SK-MEL-5 (cell line): ENCODE measurements at places on chromosomes 6 and 20.

GRCh38 chr6:47587493-47587892, 109.9 kb downstream of the CD2AP start:
- no peak for DNase-seq

- no peak for DNase-seq
Measured at GRCh38 chr6:46676604-46677313, 10.9 kb upstream of the TDRD6 start.

DNA sequence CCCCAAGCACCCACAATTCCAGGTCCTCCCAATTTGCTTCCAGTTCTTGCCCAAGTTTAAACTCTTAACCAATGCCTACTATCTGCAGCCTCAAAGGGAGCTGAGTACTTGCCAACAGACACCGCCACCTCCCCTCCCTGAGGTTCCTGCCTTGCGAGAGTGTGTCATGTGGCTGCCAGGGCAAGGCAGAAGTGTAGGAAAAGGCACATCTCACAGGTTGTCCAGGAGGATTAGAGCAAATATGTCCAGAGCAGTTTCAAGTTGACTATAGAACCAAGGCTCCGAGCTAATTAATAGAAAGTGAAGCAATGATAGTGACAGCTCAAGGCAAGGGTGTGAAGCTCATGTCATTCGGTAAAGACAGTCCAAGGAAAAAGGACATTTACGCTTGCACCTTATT, 127.8 kb downstream of the ATXN1 start:
- DNase-seq: peak; percentile 34

DNA sequence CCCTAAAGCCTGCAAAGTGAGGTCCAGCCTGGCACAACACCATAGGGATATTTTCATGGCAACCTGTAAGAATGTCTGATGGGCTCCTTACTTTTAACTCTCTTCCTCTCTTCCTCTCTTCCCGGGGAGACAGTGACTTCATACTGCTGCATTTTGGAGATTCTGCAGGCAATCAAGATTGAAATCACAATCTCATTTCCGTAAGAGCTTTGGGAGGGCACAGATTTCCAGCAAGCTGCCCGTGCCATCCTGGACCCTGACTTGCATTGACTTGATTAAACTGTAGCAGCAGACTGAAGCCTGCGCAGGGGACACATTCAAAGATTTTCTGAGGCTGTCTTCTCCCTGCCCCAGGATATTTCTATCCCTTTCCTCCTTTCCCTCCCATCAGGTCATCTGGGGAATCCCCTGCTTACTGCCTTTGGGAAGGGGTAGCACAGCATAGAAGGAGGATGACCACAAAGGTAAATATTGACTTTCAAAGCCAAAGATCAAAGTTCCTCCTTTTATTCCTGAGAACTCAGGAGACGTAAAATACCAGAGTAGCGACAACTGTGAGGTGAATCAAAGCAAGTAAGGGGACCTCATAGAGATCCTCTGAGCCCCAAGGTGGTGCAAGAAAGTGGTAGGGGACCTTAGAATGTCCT, 504.0 kb upstream of the ARID1B start:
- DNase-seq: no peak

GRCh38 chr6:52512199-52512598, 64.7 kb downstream of the TRAM2 start:
- no peak for DNase-seq

GRCh38 chr6:157528931-157529653, 148.1 kb downstream of the ZDHHC14 start:
- peak; percentile 75 for DNase-seq

DNA sequence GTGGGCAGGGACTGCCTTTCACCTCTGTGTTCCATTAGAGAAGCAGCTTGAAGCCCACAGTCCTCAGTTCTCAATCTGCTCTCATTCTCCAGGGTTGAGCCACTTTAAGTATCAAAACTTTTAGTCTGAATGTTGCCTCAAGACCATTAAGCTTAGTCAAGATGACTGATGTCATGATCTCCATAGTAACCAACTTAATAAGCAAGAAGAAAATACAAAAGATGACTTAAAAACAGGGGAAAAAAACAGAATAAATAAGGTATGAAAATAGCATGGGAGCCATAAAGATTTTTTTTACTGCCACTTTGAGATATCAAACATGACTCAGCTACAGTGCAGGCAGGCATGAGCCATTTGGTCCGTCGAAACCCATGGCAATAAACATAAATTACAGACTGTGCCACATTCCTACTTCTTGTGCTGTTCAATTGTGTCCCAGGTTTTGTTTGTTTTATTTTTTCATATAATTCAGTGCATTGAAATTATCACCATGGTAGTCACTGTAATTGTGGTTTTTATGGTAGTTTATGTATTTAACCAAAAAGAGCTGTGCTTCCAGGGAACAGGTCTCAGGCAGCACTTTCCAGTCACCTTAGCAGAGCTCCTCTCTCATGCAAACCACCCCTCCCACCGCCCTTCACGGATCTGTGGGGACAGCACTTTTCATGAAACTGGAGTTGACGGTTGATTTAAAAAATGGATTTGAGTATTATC, 156.5 kb upstream of the INSM1 start:
- no peak for DNase-seq

- no peak for DNase-seq
Measured at GRCh38 chr6:79632580-79632979, 1.5 kb downstream of the SH3BGRL2 start.

DNA sequence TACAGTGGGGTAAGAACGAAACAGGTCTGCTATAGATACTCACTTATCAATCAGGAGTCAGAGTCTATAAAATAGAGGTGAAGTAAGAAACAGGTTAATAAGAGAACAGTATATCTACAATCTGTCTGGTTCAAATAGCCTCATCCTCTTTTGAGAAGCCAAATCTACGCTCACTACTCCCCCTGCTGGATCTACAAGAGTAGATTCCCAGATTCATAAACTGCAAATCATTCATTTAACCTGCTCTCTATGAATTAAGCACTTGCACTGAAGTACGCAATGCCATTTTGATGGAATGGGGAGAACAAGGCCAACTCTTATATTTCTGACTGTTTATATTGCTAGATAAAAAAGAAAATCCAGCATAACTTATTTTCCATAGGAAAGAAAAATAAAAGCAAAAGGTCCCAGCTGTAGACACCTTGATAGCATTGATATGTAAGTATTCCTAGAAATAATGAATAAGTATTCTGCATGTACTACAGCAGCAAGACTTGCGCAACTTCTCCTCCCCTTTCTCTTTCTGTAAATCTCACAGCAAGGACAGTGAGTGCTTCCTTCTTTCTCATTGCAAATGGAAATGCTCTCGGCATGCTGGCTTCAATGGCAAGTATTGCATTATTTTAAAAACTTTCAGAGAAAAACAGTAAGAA, 92.3 kb downstream of the RFX6 start:
- peak; percentile 68 for DNase-seq

GRCh38 chr6:147274012-147274411, 69.8 kb downstream of the STXBP5 start:
- DNase-seq: no peak

GRCh38 chr20:63035603-63036185, 28.9 kb upstream of the BHLHE23 start:
- DNase-seq: no peak

DNA sequence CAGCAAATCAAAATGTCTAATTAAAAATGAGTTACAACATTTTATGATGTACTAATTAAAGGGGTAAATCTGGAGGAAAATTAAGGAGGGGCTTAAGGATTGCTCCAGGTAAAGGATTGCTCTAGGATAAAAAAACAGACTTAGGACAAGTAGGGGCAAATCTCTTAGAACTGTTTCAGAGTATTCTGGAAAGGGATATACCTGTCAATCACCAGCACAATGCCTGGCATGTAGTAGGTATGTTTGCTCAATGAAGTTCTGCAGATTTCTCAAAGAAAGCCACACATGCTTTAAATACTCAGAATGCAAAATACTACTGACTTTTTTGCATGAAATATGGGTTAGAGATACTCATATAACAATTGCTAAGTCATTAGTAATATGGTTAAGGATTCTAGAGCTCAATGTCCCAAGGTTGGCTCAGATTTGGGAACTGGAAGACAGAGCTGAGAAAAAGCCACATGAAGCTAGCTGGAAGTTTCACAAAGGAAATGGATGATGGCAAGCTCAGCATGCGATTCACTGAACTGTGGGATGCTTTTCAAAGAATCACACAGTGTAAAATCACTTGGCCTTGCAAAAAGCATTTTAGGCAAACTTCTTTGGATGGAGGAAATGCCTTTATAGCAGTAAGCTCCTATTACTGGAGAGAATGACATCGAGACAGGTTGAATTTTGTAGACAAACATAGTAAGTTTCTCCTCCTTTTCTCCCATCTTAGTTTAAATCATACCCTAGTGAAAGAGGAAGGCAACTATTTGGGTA, 72.8 kb downstream of the MAP3K5 start:
- DNase-seq: no peak

GRCh38 chr6:134920422-134920821, 29.5 kb downstream of the ALDH8A1 start:
- DNase-seq: no peak

DNA sequence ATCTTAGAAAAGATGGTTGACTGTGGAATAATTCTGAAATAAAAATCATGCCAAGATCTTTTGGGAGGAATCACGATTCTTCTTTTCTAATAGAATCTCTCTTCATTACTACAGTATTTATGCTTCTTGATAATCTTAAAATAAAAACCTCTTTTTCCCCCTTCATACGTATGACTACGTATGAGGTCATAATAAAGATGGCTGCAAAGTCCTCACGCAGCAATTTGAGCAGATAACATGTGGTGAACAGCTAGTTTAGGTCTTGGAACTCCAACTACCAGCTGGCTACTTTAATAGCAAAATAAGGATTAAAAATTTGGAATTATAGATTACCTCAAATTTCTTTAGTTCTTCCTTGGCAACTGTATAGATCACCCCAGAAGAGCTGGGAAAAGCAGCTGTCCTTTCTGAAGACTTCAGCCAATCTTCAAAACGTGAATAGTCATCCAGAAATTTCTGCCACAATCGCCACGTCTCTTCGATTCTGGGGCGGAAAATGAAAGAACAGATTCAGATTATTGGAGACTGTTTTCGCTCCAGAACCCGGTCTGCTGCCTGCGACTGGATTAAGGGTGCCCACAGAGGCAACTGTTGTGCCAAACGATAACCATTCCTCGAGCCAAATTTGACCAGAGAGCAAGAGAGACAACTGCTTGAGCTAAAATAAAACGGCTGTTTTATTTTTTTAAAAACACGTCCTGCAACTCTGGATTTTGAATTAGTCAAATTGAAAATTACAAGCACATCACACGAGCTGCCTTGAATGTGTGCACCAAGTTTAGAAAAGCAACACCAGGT, 347.3 kb downstream of the ESR1 start:
- DNase-seq: no peak

- no peak for DNase-seq
Measured at GRCh38 chr6:31799781-31800180, 4.2 kb upstream of the VARS1 start.

GRCh38 chr20:50284811-50285375, 94.3 kb downstream of the CEBPB start:
- no peak for DNase-seq

DNA sequence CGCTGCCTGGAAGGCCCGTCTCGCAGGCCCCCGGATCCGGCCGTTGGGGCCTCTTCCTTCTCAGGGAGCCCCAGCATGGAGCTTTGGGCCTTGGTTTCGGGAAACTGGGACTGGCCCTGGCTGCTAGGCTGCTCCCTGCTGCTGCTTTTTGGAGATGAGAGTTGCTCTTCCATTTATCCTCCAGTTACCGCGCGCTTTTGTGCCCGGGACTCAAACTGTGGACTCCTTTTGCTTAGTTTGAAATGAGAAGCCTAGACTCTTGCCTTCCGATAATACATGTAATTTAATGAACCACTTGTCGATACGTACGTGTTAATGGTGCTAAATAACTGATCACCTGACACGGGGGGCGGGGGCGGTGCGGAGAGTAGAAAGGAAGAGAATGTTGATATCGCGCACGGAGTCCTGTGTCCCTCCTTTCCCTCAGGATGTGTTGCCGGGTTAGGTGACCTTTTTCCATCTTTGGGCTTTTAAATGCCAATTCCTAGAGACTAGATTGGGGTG, 968 bp downstream of the PHF3 start:
- peak; percentile 48 for DNase-seq

DNA sequence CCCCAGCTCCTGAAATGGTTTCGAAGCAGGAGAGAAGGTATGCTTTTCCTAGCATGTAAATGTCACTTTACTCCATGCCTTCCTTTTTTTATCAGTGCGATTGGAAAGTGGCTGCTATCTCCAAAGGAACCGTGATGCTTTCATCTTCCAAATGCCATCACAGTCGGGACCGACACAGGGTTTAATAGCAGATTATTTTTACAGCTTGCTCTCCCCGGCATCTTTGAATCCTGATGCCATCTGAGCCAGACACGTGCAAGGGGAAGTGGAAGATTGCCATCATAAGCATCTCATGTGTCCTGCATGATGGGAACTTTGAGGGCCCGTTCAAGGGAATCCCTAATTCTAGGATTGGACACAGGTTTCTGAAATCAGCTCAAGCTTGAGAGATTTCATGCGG, 253.4 kb upstream of the KCNG1 start:
- no peak for DNase-seq

GRCh38 chr6:138523347-138524210, 24.3 kb upstream of the NHSL1 start:
- DNase-seq: peak; percentile 54
